ENCODE measurements at places on chromosomes 13 and 19.

- no peak for DNase-seq
Observed at GRCh38 chr13:24700539-24700938, 20.3 kb downstream of the ATP12A start.

DNA sequence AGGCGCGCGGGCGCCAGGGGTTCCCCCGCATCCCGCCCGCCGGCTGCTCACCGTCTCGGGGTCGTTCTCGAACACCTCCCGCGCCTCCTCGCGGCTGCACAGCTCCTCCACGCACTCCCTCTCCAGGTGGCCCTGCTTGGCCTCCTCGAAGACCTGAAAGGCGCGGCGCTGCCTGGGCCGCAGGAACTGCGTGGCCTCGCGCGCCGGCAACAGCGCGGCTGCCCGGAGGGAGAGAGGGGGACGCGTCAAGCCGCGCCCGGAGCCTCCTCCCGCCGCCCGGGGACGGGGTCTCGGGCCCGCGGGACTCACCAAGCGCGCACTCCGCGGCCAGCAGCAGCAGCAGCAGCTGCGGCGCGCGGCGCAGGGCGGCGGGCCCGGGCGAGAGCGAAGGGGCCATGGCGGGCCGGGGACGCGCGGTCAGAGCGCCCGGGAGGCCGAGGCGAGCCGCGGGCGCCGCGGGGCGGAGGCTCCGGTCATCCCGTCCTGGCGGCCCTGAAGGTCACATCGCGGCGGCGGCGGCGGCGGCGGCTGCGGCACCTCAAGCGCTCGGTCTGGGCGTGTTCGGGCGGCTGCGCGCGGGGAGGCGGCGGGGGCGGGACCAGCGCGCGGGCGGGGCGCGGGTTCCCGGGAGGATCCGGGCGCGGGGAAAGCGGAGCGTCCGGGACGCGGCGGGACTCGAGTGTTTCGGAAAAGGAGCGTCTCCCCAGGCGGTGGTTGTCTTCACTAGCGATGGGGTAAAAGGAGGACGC, at the start of gene GAS6:
Gene GAS6 (minus strand): TSS at position 553 of the 749 bp plus-strand sequence. CDS start 156 bp downstream, at position 397.
- peak; percentile 97 for DNase-seq

DNA sequence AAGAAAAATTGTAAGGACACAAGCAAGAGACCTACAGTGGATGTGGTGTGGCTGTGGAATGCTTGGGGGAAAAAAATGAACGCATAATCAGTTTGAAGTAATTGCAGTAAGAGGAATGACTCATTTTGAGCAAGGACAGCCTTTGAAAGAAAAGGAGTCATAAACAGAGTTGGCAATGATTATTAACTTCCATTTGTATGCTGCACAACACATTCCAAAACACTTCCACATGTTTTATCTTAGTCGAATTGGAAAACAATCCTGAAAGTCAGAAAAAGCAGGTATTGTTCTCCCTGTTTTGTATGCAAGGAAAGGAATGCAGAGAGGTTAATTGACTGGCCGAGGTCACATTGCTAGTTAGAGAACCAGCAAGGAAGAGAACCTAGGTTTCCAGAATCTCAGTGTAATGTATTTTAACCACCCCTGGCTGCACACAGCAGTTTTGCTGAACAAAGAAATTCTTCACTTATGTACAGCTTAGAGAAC, 630.0 kb upstream of the MIR17HG start:
- no peak for DNase-seq

- DNase-seq, result no peak
Observed at GRCh38 chr13:49348751-49349150, 95.1 kb downstream of the CAB39L start.

DNA sequence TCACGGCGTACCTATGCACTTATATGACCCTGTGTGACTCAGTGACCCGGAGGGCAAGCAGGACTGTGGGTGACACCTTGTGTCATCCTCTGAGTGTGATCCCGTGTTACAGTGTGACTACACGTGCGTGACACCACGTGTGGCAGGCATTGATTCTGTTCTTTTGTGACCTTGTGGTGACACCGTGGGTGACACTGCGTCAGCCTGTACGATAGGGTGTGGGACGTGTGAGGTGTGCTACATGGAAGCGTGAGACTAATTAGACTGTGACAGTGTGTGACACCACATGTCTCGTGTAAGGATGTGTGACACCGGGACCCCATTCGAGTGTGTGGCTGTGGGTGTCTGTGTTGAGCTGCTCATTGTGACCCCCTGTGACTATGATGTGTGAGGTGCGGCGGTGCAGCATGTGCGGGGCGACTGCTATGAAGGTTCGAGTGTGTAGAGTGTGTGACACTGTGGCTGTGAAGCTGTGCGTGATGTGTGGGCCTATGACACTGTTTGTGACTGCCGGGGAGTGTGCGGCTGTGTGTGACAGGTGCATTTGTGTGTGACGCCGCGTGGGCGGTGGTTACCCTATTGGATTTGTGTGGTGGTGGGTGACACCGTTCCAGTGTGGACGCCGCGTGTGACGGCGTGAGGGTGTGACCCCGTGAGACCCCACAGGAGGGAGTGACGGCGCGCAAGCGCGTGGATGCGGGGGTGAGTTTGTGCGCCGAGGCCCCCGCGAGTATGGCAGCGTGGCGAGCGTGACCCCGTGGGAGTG, 399 bp upstream of the SPTBN4 start:
- DNase-seq, result peak; percentile 66

GRCh38 chr19:16185768-16186123, 536 bp downstream of the FAM32A start:
- DNase-seq, result peak; percentile 85

- peak; percentile 78 for DNase-seq
Observed at GRCh38 chr19:13926715-13927114, 11.5 kb downstream of the PODNL1 start.

- peak; percentile 91 for DNase-seq
Observed at GRCh38 chr19:7340959-7341837, 7.5 kb upstream of the ARHGEF18 start.

GRCh38 chr13:66842766-66843165, 387.4 kb downstream of the PCDH9 start:
- no peak for DNase-seq

DNA sequence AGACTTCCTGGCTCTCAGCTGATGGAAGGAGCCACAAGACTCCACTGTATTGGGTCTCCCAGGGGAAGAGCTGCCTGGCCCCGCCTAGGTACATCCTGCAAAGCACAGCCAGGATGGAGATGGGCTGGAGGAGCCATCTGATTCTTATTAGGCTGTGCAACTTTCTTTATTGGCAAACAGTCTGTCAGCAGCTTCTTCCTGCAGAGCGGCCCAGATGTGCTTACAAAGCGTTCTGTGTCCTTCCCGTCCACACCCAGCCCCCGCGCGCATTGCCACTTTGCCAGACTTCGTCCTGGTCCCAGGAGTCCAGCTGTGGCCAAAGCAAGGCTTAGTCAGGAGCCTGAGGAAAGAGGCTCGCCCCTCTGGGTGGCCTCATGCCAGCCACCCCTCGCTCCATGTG, 409.3 kb downstream of the ZNF536 start:
- DNase-seq, result no peak

GRCh38 chr13:42119875-42120274, 71.4 kb downstream of the DGKH start:
- no peak for DNase-seq

GRCh38 chr19:47427241-47428176, 8.2 kb upstream of the MEIS3 start:
- peak; percentile 92 for DNase-seq
